ENCODE measurements at places on chromosomes 2 and 18.

DNA sequence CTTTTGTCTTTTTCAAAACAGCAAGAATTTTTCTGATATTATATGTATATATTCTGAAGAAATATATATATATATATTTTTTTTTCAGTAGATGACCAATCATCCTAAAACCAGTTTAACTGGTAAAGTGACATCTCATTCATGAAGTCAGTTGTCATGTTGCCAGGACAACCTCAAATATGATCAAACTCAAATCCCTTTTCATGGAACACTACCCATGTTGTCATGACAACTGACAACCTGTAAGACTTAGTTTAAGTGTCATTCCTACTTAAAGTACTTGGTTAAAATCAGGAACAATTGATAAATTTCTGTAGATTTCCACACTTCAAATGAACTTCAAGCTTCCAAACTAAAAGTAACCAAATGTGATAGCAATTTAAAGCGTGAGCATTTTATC is 101.8 kb upstream of the ERBB4 start:
- DNase-seq = no peak

GRCh38 chr2:195212586-195212985 is 444.4 kb upstream of the SLC39A10 start:
- no peak for DNase-seq

DNA sequence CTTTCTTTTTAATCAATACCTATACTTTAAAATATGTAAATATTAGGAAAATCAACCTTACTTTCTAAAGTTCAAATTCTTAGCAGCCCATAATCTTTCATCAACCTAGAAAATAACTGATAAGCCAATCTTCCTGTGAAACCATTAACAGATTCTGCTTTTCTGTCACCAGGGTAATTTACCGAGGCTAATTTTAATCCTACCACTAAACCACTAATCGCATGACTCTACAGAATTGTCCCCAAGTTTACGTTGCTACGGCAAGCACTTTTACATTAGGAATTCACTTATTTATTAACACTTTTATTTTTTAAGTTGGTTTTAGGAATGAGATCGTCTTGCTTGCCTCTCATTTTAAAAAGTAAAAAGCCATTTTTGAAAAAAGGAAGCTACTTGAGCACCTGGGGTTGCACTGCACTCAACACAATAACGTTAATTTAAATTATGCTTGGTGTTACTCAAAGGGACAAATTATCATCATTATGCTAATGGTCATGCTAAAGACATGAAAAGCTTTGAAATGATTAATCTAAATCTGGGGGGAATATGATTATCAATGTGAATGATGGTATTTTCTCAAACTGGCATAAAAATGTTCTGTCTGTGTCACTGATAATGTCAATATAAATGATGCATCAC is 10.2 kb downstream of the ZNF516 start:
- DNase-seq = no peak

DNA sequence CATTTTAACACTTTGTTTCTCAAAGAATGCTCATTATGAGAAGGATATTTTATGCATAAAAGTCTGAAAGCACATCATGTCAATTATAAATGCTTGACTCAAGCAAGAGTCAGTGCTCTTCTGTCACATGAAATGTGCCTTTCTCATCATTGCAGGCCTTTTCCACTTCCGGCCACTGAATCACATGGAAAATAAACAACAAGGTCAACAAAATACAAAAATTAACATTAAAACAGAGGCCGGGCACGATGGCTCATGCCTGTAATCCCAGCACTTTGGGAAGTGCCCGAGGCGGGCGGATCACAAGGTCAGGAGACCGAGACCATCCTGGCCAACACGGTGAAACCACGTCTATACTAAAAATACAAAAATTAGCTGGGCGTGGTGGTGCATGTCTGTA is 480.6 kb downstream of the SPAG16 start:
- no peak for DNase-seq

DNA sequence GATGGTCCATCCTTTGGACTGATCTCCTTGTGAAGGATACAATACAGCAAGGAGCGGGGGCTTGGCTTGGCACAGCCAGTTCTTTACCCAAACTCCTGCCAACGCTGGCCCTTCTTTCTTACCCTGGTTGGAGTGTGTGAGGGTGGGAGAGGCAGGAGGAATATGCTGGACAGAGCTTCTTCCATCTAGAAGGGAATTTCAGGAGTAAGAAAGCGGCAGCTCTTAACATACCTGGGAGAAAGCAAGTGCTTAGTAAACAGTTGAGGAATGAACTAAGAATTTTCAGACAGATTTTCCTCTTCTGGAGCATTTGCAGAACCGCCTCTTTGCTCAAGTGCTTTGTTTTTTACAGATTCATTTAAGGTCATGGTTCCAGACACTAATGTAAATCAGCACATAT is 72.8 kb downstream of the NEDD4L start:
- no peak for DNase-seq

DNA sequence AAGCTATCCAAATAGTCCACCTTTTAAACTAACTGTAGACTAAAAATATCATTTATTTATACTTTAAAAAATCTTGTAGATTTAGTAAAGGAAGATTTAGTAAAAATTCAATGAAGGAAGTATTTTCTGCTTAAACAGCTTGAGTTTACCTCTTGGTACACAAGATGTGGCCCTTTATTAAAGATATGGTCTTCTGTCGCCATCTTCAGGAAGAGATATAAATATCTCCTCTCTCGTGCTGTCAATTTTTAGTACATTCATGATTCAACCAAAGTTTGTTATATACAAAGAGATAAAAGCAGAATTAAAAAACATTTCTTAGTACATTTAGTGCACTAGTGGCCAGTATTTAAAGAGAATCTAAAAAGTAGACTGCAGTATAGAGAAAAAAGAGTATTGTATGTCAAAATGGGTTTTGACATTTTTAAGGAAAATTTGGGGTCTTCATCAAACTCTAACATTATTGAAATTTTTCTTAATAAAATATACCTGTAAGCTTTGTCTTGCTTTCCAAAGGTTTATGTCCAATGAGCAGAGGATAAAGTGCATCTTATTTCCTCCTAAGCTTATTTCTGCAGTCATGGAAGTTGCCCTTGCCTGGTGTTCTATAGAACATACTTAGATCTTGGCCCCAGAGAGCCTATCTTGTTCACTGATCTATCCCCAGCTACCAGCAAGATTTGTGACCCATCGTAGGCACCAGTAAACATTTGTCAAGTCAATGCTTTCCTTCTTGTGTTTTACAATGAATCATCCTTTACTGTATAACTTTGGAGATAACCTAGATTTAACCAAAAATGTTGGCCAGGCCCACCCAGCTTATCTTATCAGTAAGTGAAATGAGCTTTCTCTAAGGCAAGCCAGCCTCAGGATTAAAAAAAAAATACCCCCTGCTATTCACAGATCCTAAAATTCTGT is 18.5 kb upstream of the EML6 start:
- no peak for DNase-seq

Data from stimulated activated CD4-positive, alpha-beta T cell treated with anti-CD3 and anti-CD28 coated beads, Interleukin-1b, Interleukin-23, amount 100 ng/mL, for 4 hours (primary cell).